Neural cell (in vitro differentiated cells): ENCODE measurements at places on chromosomes 1 and 21. TPM values are rescaled to one million over a fixed set of nuclear protein-coding genes. Genes with fewer than 3 reads are reported as not detected.

The MAP10 gene
- 1.1 and 1.7 TPM in 2 replicates for polyA plus RNA-seq

The KCNN3 gene
- 2.2 and 2.4 TPM in 2 replicates for polyA plus RNA-seq

The CD2 gene
- polyA plus RNA-seq: not detected in 2 replicates

The OR2T29 gene
- not detected in 2 replicates for polyA plus RNA-seq

The C4BPB gene
- polyA plus RNA-seq: not detected in 2 replicates

The SPRR2B gene
- not detected in 2 replicates for polyA plus RNA-seq

The S100A14 gene
- polyA plus RNA-seq: not detected in 2 replicates

The OR6N1 gene
- polyA plus RNA-seq: not detected in 2 replicates

The BLZF1 gene
- polyA plus RNA-seq: 19.9 and 22.0 TPM in 2 replicates

The UBE2J2 gene
- 76.5 and 79.7 TPM in 2 replicates for polyA plus RNA-seq

The DMBX1 gene
- 0.28 TPM in 1 of 2 replicates, not detected in the other for polyA plus RNA-seq

The PFDN2 gene
- 161 and 193 TPM in 2 replicates for polyA plus RNA-seq

The TMEM125 gene
- not detected in 2 replicates for polyA plus RNA-seq

The ANKRD65 gene
- polyA plus RNA-seq: 0.28 TPM in 1 of 2 replicates, not detected in the other

The WLS gene
- polyA plus RNA-seq: 4.2 and 8.8 TPM in 2 replicates

The PTPN22 gene
- polyA plus RNA-seq: 0.72 and 0.92 TPM in 2 replicates

The GRIK1 gene
- 8.7 and 9.1 TPM in 2 replicates for polyA plus RNA-seq

The SYCP1 gene
- not detected in 2 replicates for polyA plus RNA-seq

The RPE65 gene
- 0.16 TPM in 1 of 2 replicates, not detected in the other for polyA plus RNA-seq

The TCHH gene
- 0.14 and 0.26 TPM in 2 replicates for polyA plus RNA-seq

The KCNJ9 gene
- 8.0 and 9.8 TPM in 2 replicates for polyA plus RNA-seq

The TMEM82 gene
- not detected in 2 replicates for polyA plus RNA-seq

The ZBTB8B gene
- 4.4 and 5.0 TPM in 2 replicates for polyA plus RNA-seq

The TLCD4 gene
- polyA plus RNA-seq: 1.1 and 1.6 TPM in 2 replicates

The SERPINC1 gene
- not detected in 2 replicates for polyA plus RNA-seq

The INAVA gene
- polyA plus RNA-seq: 1.3 and 3.1 TPM in 2 replicates
